ENCODE measurements at places on chromosomes 16 and 17. TPM values are rescaled to one million over a fixed set of nuclear protein-coding genes. Genes with fewer than 3 reads are reported as not detected.
A peak's percentile ranks its signal among the peaks of the same experiment; 100 is the strongest.

The C16orf92 gene
- total RNA-seq: not detected

- DNase-seq: no peak
Measured at GRCh38 chr16:50259334-50260205, 6.8 kb upstream of the ADCY7 start.

DNA sequence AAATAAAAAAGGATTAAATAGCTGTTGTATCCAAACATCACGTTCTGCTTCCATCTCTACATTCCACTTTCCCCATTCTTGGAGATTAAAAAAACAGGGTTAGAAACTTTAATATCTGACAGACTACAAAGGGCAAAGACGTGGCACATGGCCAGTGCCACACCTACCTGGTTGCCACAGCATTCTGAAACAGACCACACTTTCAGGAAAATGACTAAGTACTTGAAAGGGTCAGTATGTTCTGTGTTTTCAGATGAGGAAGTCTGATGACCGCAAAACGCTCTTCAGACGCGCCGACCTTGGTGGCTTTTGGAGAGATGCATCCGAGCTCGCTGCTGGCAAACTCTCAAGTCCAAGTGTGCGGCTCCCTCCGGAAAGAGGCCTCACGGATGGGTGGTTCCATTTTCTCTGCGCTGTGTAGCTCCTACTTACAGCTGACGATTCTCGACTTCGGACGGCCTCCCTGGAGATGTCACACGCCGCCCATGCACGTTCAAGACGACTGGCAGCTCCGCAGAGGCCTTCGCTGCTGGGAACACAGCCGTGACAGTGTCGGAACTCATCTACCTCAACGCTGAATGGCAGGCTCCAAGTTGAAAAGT is 15.5 kb downstream of the MAP1LC3B start:
- peak; percentile 57 for DNase-seq

DNA sequence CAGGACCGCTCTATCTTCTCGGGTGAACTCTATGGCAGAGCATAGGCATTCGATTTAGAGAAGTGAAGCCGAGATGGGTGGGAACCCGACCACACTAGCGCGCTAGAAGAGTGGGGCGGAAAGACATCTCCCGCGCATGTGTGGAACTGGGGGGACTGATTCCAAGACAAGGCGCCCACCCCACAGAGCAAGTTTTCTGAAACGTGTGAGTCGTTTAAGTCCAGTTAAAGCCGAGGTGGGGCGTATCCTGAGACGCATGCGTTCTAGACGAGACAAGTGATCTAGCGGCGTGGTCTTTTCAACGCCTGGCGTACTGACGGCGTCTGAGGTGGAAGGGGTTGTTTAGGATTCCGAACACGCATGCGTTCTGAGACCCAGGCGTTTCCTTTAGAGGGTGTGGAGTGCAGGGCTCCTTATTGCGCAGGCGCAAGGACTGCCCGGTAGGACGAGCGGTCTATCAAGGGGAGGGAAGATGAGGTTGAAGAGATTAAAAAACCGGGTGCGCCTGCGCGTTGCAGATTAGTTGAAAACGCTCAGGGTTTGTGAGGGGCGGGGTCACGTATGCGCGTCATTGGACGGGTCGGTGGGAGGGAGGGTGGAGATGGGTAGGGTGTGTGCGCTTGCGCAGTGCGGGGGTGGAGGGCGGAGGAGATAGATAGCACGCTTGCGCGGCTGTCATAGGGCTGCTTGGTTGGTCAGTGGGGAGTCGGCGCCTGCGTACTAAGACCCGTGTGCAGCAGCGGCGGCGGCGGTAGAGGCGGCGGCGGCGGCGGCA is at the start of gene EIF5A:
TSS of gene EIF5A (plus strand) at position 718 of the 775 bp plus-strand sequence. CDS start 2,008 bp downstream, outside the sequence.
- DNase-seq: peak; percentile 100

DNA sequence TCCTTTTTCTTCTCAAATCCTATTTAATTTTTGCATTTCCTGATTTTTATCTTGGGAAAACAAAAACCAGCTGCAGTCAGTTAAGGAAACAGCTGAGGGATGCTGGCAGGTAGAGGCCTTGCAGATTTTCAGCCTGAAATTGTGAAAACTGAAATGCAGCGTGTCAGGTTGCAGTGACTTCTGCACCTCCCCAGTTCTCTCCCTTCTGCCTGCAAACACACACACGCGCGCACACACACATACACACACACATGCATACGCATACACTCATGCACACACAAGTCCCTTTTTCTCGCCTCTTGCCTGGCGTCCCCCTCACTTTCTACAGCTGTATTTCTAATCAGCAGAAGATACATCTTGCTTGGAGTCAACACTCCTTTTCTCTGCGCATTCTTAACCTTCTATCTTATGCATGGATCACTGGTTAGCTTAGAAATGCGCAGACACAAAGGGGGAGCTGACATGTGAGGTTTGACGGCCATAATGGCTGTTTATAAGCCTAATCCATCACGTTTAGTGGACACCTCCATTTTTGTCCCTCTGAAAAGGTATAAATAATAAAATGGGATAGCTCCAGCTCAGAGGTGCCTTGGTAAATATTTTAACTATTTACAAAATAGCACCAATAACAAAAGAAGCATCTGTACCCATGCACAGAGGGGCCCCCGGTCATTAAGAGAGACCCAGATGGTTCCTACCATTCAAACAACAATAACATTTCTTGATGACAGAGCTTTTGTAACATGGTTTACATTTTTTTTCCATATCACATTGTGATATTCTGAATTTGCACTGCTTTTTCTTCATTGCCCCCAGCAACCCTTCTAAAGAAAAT is 392.1 kb upstream of the SALL1 start:
- DNase-seq: no peak

- DNase-seq: peak; percentile 9
Measured at GRCh38 chr17:71995590-71995989, 125.2 kb upstream of the SOX9 start.

- no peak for DNase-seq
Measured at GRCh38 chr16:20918486-20919239, 18.1 kb downstream of the LYRM1 start.

Data from M059J (cell line).